ENCODE measurements at places on chromosomes 13 and 19. TPM values are rescaled to one million over a fixed set of nuclear protein-coding genes. Genes with fewer than 3 reads are reported as not detected.

DNA sequence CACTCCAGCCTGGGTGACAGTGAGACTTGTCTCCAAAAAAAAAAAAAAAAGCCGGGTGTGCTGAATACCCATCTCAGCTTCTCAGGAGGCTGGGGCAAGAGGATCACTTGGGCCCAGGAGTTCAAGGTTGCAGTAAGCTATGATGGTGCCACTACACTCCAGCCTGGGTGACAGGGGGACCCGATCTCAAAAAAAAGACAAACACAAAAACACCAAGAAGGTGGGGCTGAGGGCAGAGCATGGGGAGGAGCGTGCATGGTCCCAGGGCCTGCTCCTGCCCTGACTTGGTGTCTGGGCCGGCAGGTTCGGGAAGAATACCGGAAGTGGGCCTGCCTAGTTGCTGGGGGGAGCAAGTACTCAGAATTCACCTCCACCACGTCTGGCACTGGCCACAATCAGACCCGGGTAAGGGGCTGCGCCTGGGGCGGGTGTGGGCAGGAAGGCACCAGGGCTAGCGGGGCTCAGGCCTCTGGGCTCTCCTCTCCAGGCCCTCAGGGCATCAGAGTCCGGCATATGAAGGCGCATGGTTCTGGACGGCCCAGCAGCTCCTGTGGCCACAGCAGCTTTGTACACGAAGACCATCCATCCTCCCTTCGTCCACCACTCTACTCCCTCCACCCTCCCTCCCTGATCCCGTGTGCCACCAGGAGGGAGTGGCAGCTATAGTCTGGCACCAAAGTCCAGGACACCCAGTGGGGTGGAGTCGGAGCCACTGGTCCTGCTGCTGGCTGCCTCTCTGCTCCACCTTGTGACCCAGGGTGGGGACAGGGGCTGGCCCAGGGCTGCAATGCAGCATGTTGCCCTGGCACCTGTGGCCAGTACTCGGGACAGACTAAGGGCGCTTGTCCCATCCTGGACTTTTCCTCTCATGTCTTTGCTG lies 11.3 kb downstream of the DDX39A start:
- H3K27me3 ChIP-seq: no peaks in the 10 kb centered on the region
- peaks cover 80% of the 10 kb centered on the region for H3K36me3 ChIP-seq
- H3K27ac ChIP-seq: peak overlapping the region; percentile 47
- H3K4me1 ChIP-seq: peaks cover 46% of the 10 kb centered on the region
- no peak for DNase-seq
- H3K4me3 ChIP-seq: peak overlapping the region; percentile 40

The C1QTNF9 gene
- not detected for total RNA-seq

DNA sequence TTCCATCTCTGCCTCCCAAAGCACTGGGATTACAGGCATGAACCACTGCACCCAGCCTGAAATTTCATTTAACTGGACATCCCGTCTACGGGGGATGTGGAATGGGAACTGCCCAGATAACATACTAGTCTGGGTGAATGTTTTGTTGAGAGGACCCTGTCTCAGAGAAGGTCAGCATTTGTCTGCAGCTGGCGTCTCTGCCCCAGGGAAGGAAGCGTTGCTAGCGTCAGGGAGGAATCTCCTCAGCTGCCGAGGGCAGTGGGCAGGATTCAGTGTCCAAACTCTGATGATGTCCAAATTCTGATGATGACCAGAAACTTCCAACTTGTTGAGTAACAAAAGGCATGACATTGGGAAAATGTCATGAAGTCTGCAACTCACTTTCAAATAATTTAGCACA lies 3.1 kb downstream of the NXNL1 start:
- H3K4me1 ChIP-seq: no peaks in the 10 kb centered on the region
- no peaks in the 10 kb centered on the region for H3K36me3 ChIP-seq
- no peak for DNase-seq

The ERICH6B gene
- total RNA-seq: not detected

DNA sequence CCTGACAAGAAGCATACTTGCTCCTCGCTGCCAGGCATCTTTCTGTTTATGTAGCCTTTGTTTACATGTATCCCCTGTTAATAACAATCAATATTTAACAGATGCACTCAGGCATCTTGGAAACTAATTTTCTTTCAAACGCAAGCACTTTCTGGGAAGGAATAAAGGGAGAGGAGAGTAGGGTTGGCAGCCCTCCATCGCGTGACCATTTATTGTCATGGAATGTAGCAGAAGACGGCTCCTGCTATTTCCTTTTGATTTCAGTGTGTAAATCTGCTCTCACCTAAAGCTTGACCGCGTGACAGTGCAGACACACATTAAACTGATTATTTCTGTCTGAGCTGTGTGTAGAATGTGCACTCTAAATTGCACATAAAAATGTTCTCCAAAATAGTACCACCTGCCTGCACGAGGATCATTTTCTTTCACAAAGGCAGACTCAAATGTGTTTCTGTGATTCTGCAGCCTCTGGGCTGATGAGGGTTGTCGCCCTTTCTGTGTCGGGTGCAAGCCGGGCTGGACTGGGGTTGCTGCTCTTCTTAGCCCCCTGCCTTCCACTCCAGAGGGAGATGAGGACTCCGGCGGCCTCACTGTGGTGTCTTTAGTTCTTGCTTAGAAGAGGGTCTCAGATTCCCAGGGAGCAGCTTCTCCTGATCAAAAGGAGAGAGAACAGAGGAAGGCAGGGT lies 223.5 kb upstream of the MAB21L1 start:
- no peaks in the 10 kb centered on the region for H3K27me3 ChIP-seq
- H3K36me3 ChIP-seq: no peaks in the 10 kb centered on the region
- H3K4me3 ChIP-seq: no peak overlapping the region

DNA sequence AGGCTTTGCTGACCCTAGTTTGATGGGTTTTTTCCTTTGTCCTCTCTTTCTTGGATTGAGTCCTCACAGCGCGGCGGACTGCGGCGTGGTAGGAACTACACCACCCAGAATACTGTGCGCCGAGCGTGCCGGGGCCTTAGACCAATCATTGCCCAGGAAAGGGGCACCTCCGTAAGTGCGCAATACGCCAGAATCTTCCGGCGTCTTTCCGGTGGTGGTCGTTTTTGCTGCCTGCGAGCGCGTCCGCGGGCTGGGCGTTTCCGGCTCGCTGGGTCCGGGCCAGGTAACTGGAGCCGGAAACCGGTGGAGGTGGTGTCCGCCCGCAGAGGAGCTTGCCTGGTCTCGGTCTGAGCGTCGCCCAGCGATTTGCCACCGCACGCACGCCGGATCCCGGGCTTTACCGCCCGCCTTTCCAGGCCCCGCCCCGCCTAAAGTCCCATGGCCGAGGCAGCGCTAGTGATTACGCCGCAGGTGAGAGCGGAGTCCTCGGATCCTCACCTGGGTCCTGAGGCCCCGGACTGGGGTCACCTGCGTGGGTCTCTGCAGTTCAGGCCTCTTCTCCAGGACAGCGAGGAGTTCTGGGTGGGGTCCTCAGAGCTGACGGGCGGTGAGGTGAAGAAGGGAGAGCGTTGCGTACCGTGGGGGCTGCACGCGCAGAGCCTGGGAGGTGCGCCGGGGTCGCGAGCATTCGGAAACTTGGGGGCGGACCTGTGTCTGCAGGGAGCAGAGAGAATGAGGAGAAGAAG lies at the start of gene ZNF549:
TSS of gene ZNF549 (plus strand) at position 221 of the 746 bp plus-strand sequence. CDS start at position 439, 218 bp downstream.
- peaks cover 50% of the 10 kb centered on the region for H3K36me3 ChIP-seq
- peak within 1 kb of the TSS; percentile 85 for H3K27ac ChIP-seq
- H3K27me3 ChIP-seq: no peaks in the 10 kb centered on the region
- peak within 1 kb of the TSS; percentile 88 for H3K4me3 ChIP-seq
- peaks cover 16% of the 10 kb centered on the region for H3K4me1 ChIP-seq

DNA sequence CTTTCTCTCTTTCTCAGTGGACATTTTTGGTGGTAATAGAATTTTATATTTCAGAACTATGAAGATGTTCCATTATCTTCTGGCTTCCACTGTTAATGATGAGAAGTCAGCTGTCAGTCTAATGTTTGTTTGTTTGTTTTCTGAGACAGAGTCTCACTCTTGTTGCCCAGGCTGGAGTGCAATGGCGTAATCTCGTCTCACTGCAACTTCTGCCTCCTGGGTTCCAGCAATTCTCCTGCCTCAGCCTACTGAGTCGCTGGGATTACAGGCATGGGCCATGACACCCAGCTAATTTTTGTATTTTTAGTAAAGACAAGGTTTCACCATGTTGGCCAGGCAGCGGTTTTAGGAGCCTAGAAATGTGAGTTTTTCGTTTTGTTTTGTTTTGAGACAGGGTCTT lies 4.7 kb downstream of the ZNF317 start:
- H3K4me1 ChIP-seq: peaks cover 32% of the 10 kb centered on the region
- no peak overlapping the region for H3K27ac ChIP-seq
- H3K36me3 ChIP-seq: peaks cover 88% of the 10 kb centered on the region
- no peak for DNase-seq
- no peaks in the 10 kb centered on the region for H3K27me3 ChIP-seq

- H3K27me3 ChIP-seq: no peaks in the 10 kb centered on the region
- no peak for DNase-seq
- no peak overlapping the region for H3K27ac ChIP-seq
- H3K4me3 ChIP-seq: no peak overlapping the region
- peaks cover 67% of the 10 kb centered on the region for H3K36me3 ChIP-seq
- peaks cover 46% of the 10 kb centered on the region for H3K4me1 ChIP-seq
Measured at GRCh38 chr19:32349724-32350470, 4.5 kb downstream of the ZNF507 start.

- no peak for DNase-seq
- H3K4me1 ChIP-seq: no peaks in the 10 kb centered on the region
- H3K27me3 ChIP-seq: no peaks in the 10 kb centered on the region
- H3K4me3 ChIP-seq: no peak overlapping the region
Measured at GRCh38 chr13:72638059-72638815, 89.2 kb downstream of the MZT1 start.

DNA sequence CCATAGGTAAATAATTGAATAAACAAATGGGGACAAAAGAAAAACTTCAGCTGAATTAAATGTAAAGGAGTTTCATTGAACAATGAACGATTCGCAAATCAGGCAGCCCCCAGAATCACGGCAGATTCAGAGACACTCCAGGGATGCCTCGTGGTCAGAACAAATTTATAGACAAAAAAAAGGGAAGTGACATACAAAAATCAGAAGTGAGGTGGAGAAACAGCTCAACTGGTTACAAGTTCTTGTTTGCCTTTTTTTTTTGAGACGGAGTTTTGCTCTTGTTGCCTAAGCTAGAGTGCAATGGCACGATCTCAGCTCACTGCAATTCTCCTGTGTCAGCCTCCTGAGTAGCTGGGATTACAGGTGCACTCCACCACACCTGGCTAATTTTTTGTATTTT lies 5.7 kb downstream of the ZNF566 start:
- H3K36me3 ChIP-seq: peaks cover 44% of the 10 kb centered on the region
- no peak overlapping the region for H3K27ac ChIP-seq
- H3K27me3 ChIP-seq: no peaks in the 10 kb centered on the region
- DNase-seq: no peak

The TMEM150B gene
- 0.26 TPM for total RNA-seq

- H3K4me3 ChIP-seq: peak overlapping the region; percentile 86
- H3K27ac ChIP-seq: peak overlapping the region; percentile 74
- no peaks in the 10 kb centered on the region for H3K27me3 ChIP-seq
- H3K36me3 ChIP-seq: peaks cover 4% of the 10 kb centered on the region
- peak; percentile 79 for DNase-seq
Measured at GRCh38 chr19:17873786-17874757, 2.3 kb downstream of the SLC5A5 start.

GRCh38 chr19:30670011-30670329 lies 297.8 kb downstream of the ZNF536 start:
- no peaks in the 10 kb centered on the region for H3K4me1 ChIP-seq
- no peaks in the 10 kb centered on the region for H3K36me3 ChIP-seq

- peaks cover 2% of the 10 kb centered on the region for H3K27me3 ChIP-seq
- H3K4me1 ChIP-seq: no peaks in the 10 kb centered on the region
- H3K27ac ChIP-seq: peak overlapping the region; percentile 64
Measured at GRCh38 chr13:113672002-113672651, 5.1 kb downstream of the GRK1 start.

The FFAR1 gene
- not detected for total RNA-seq

DNA sequence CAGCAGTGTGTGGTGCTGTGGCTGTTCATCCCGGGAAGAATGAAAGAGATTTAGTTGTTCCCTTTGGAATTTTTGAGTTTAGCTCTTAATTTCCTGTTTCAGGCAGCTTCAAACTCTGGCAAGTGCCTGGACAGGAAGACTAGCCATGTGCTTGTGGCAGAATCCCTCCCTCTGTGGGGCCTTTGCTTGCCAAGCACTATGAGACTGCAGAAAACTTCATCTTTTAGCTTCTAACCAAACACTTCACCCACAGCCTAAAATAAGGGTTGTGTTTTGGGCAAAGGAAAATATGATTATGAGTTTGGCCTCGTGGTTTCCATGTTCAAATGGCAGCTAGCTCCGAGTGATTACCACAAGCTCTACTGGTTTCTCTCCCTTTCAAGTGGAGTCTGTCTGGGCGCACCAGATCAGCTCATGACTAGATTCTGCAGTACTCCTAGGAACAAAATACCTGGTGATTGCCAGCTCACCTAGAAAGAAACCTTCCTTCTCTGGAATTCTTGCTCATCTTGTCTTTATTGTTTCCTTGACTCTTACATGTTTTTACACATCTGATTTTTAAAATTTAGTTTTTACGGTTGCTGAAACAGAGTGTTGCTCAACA lies 707.5 kb downstream of the SLITRK6 start:
- no peaks in the 10 kb centered on the region for H3K36me3 ChIP-seq
- no peaks in the 10 kb centered on the region for H3K27me3 ChIP-seq
- no peak overlapping the region for H3K4me3 ChIP-seq
- H3K27ac ChIP-seq: no peak overlapping the region

- H3K27ac ChIP-seq: no peak overlapping the region
- no peak overlapping the region for H3K4me3 ChIP-seq
- H3K36me3 ChIP-seq: no peaks in the 10 kb centered on the region
- peaks cover 24% of the 10 kb centered on the region for H3K27me3 ChIP-seq
Measured at GRCh38 chr13:95822303-95822702, 145.4 kb downstream of the DNAJC3 start.

DNA sequence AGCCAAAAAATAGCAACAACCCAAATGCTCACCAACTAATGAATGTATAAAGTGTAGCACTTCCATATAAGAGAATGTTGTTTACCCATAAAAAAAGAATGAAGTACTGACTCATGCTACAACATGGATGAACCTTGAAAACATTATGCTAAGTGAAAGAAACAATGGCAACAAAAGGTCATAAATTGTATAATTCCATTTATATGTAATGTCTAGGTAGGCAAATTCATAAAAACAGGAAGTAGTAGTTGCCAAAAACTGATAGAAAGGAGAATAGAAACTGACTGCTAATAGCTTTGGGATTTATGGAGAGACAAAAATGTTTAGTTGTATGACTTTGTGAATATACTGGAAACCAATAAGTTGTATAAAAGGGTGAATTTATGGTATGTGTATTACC lies 21.6 kb downstream of the MYCBP2 start:
- peaks cover 19% of the 10 kb centered on the region for H3K36me3 ChIP-seq
- H3K4me1 ChIP-seq: peaks cover 57% of the 10 kb centered on the region
- H3K27me3 ChIP-seq: no peaks in the 10 kb centered on the region
- H3K4me3 ChIP-seq: no peak overlapping the region
- DNase-seq: no peak

- no peak overlapping the region for H3K27ac ChIP-seq
- no peak for DNase-seq
- H3K4me3 ChIP-seq: no peak overlapping the region
Measured at GRCh38 chr19:35408284-35409171, 37.7 kb downstream of the GPR42 start.

- no peaks in the 10 kb centered on the region for H3K4me1 ChIP-seq
- H3K27ac ChIP-seq: no peak overlapping the region
- no peak overlapping the region for H3K4me3 ChIP-seq
- peaks cover 15% of the 10 kb centered on the region for H3K27me3 ChIP-seq
- no peak for DNase-seq
- no peaks in the 10 kb centered on the region for H3K36me3 ChIP-seq
Measured at GRCh38 chr13:44368599-44369368, 4.8 kb upstream of the SERP2 start.

Data from activated CD8-positive, alpha-beta T cell treated with anti-CD3 and anti-CD28 coated beads, Interleukin-2, amount 10 ng/mL, durations not matched to agents 7 days and 5 days (primary cell).